Regular cardiac myocyte (primary cell): ENCODE measurements at places on chromosomes 3 and 15. TPM values are rescaled to one million over a fixed set of nuclear protein-coding genes. Genes with fewer than 3 reads are reported as not detected.

Gene ATP13A4
- 0.19 and 0.56 TPM in 2 replicates for total RNA-seq

Gene SLC33A1
- total RNA-seq: 41.2 and 51.3 TPM in 2 replicates

Gene WDR48
- total RNA-seq: 33.5 and 42.8 TPM in 2 replicates

Gene EFCAB12
- under 0.01 TPM in 1 of 2 replicates, not detected in the other for total RNA-seq

Gene P2RY13
- not detected in 2 replicates for total RNA-seq

Gene TRH
- total RNA-seq: under 0.01 and 0.38 TPM in 2 replicates
